Activated naive CD8-positive, alpha-beta T cell treated with anti-CD3 and anti-CD28 coated beads, Interleukin-2, amount 50 U/mL, for 24 hours (primary cell): ENCODE measurements at places on chromosomes 16 and 17.

- DNase-seq = no peak
Measured at GRCh38 chr17:63928966-63929695, 3.0 kb downstream of the CD79B start.

GRCh38 chr17:68431661-68432071, 25.6 kb downstream of the WIPI1 start:
- peak; percentile 32 for DNase-seq

GRCh38 chr16:50153596-50154419, 702 bp downstream of the TENT4B start:
- peak; percentile 37 for DNase-seq

- no peak for DNase-seq
Measured at GRCh38 chr17:2770129-2770528, 20.7 kb upstream of the CCDC92B start.

DNA sequence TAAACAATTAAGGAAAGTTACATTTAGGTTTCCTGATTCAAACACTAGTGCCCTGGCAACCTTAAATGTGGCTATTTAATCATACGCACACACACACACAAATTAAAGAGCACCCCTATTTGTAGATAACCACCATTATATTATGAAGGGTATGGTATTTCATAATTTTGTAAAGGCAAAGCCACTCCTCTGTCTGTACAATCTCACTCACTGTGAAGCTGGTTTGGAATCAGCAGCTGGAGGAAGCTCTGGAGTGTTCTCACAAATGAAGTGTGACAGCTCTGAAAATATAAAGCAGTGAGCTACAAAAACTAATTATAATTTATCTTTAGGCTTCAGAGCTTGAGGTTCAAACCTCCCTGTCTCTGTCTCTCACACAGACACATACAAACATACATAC, 57.9 kb upstream of the KCNJ16 start:
- no peak for DNase-seq

GRCh38 chr16:73735018-73735417, 561.6 kb upstream of the PSMD7 start:
- DNase-seq = no peak

DNA sequence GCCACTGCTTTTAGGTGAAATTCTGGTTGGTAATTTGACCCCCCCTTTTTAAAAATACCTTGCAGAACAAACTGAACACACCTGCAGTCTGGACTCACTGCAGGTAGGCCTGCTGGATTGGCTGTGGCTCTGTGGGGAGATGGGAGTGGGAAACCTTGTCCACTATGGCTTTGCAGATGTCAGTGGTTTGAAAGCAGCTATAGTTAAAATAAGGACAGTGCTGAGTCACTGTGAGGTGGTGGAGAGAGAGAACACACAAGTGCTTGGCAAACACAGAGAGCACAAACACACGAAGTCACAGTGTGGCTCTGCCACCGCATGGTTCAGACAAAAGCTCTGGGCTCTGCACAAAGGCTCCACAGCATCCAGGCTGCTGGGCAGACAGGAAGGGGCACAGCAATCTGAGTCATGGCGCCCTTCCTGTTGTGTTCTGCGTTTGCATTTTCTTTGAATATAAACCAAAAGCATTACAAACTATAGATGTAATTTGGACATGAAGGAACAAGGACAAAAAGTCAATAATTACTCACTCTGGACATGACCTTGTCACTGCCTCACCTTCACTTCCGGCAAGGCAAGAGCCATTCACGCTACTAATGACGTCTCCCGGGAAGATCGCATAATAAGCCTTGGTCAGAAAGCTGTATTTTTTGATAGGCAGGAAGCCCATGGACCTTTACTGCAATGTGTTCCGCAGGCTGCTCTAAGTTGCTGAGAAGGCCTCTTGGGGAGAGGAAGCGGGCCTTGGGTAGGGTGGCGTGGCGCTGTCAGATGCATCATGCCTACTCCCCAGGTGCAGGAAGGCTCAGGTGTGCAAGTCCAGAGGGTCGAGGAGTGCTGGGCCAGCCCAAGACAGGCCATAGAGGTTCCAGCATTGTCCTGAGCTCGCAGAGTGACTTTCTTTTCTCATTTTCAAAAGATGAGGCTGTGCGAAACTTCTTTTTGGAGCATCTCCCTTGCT, 60.1 kb upstream of the MED9 start:
- peak; percentile 22 for DNase-seq

DNA sequence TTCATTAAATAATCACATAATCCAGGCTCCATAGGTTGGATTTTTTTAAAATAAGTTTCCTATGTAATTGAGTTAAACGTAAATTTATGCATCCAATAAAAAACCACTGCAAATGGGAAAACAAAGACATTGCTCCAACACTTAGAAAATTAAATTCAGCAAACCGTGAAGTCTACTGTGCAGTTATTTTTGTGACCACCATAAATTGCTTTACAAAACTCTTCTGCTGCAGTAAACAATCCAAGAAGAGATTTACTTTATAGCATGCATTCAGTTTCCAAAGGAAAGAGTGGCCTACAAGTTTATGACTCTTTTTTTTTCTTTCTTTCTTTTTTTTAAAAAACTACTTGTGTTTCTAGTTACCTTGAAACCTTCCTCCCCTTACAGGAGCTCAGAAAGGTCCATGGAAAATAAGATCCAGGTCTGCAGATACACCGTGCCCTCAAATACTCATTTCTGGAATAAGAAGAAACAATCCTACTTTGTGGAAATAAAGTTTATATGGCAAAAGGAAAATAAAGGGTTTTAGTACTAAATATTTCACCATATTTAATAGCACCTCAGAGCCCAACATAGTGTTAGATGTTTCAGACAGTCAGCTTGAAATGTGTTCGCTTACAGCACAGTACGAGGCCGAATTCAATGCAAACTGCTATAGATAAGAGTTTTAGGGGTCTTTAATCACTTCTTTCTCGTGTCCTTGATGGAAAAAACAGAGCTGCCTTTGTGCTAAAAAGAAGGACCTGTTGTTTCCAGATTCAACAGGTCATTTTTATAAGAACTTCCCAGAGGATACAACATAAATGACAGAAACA, 3.2 kb downstream of the HS3ST3A1 start:
- no peak for DNase-seq

- DNase-seq = no peak
Measured at GRCh38 chr17:21089933-21090901, 36.5 kb upstream of the DHRS7B start.
